T-helper 17 cell (primary cell): ENCODE measurements at places on chromosomes 2 and 18.
A peak's percentile ranks its signal among the peaks of the same experiment; 100 is the strongest.

DNA sequence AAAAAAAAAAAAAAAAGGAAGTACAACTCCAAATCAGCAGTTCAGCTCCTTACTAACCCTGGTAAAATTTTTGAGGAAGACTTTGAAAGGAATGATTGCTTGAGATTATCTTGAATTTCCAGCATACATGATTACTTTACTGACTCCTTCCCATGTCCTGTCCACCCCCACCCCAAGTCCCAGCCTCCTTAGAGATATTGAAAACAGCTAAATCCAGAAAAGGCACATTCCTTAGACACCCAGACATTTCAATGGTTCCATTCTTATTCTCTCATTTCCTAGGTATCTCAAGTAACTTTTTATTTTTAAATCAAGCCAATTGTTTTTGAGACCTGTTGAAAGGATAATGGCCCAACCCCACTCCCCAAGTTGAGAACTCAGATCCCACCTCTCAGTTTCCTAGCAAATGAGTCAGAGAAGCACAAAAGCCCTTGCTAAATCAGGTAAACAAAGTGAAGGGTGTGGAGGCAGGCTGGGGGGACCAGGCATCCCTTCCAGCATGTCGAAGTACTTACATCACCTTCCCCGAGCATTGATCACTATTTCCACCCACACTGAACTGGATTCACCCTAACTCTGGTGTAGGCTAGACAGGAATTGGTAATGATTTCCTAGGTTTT lies 95.4 kb upstream of the FZD7 start:
- peaks cover 33% of the 10 kb centered on the region for H3K27me3 ChIP-seq
- no peak overlapping the region for H3K4me3 ChIP-seq
- no peak for DNase-seq
- H3K27ac ChIP-seq = no peak overlapping the region

DNA sequence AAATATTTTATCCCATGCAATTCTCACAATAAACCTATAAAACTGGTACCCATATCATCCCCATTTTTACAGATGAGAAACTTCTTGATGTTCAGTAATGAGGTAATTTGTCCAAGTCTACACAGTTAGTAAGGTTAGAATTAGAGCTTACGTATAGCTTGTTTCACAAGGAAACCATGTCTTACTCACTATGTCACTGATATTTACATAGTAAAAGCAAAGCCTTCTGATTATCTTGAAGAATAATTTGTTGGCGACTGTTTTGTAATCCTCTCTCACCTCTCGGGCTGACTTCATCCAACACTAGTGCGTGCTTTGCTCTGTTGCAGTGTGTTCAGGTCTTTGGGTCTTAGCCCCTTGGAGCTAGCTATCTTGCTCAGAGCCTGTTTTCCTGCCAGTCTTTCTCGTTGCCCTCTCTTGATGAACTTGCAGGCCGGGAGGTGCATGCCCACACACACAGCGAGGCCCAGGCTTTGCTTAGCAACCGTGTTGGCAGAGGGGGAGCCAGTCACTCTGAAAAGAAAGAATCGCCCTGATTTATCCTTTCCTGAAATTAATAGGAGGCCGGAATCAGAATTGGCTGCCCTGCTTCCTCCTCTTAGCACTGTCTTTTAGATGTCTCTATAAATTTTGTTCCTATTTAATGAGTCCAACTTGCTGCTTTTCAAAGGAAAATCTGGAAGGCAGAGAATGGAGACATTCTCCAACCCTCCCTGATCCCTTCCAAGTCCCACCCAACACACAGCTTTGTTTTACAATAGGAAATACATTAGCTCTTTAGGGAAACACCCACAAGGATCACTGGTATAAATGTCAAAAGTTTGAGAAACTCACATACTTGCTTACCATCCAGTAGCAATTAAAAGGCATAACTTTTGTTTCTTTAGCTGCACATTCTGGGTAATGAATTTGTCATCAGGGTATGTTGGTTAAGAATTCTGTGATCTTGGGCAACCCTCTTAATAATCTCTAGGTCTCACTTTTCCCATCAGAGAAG lies 97.6 kb upstream of the SEC11C start:
- DNase-seq = no peak
- H3K36me3 ChIP-seq = peaks cover 2% of the 10 kb centered on the region
- H3K27ac ChIP-seq = no peak overlapping the region
- H3K27me3 ChIP-seq = peaks cover 35% of the 10 kb centered on the region
- no peak overlapping the region for H3K4me3 ChIP-seq
- peaks cover 2% of the 10 kb centered on the region for H3K4me1 ChIP-seq

- peaks cover 4% of the 10 kb centered on the region for H3K4me1 ChIP-seq
- no peak overlapping the region for H3K4me3 ChIP-seq
These were observed 99.7 kb upstream of the CAVIN2 start for GRCh38 chr2:191946471-191947182.

DNA sequence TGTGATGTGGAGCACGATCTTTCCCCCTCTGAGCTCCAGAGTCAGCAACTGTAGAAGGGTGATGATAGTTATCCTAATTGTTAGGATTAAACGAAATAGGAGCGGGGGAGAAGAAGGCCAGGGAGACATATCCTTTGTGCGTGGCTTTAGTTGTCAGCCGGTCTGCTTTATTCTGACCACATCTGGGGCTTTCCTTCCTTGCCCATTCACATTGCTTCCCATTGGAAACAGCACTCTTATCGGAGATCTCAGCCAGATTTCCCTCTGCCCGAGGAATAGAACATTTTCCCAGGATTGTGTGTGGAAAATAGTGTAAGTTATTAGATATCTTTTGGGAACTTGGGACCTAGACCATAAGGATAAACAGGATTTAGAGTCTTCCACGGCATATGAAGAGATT lies 1.5 kb downstream of the RALB start:
- H3K4me1 ChIP-seq = peaks cover 59% of the 10 kb centered on the region
- peaks cover 8% of the 10 kb centered on the region for H3K36me3 ChIP-seq
- DNase-seq = no peak
- peak overlapping the region; percentile 61 for H3K27ac ChIP-seq
- peaks cover 9% of the 10 kb centered on the region for H3K27me3 ChIP-seq
- peak overlapping the region; percentile 100 for H3K4me3 ChIP-seq

GRCh38 chr2:32119161-32119560 lies 46.5 kb upstream of the SLC30A6 start:
- peaks cover 9% of the 10 kb centered on the region for H3K4me1 ChIP-seq
- no peak overlapping the region for H3K27ac ChIP-seq
- H3K4me3 ChIP-seq = no peak overlapping the region
- DNase-seq = no peak

GRCh38 chr2:217431577-217432269 lies 571.1 kb downstream of the TNS1 start:
- no peaks in the 10 kb centered on the region for H3K4me1 ChIP-seq
- DNase-seq = no peak
- H3K27ac ChIP-seq = no peak overlapping the region
- no peak overlapping the region for H3K4me3 ChIP-seq

GRCh38 chr2:168566974-168567665 lies 111.0 kb downstream of the CERS6 start:
- peaks cover 10% of the 10 kb centered on the region for H3K4me1 ChIP-seq
- no peak for DNase-seq
- H3K36me3 ChIP-seq = peaks cover 4% of the 10 kb centered on the region
- H3K27me3 ChIP-seq = no peaks in the 10 kb centered on the region

- peak overlapping the region; percentile 29 for H3K27ac ChIP-seq
- peaks cover 16% of the 10 kb centered on the region for H3K27me3 ChIP-seq
- no peak for DNase-seq
- H3K4me3 ChIP-seq = no peak overlapping the region
- H3K4me1 ChIP-seq = no peaks in the 10 kb centered on the region
- no peaks in the 10 kb centered on the region for H3K36me3 ChIP-seq
These were observed 68.1 kb downstream of the RBM43 start for GRCh38 chr2:151193576-151193975.

DNA sequence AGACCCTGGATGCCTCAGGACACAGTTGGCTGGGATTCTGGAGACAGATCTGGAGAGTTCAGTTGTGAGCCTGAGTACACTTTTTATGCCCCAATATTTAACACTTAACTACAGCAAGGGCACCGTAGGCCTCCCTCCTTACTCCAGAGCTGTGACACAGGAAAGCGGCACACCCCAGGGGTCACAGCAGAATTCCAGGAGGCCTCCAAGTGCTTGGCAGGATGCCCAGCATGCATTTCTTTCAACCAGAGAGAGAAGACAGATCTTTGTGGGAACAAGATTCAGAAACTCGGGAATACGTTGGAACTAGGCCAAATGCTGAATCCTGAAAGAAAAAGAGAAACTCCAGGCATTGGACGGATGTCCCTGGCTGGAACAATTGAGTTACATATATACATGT lies 199.2 kb upstream of the NT5C1B start:
- H3K27me3 ChIP-seq = no peaks in the 10 kb centered on the region
- H3K36me3 ChIP-seq = peaks cover 7% of the 10 kb centered on the region
- H3K4me1 ChIP-seq = no peaks in the 10 kb centered on the region
- DNase-seq = no peak
- H3K4me3 ChIP-seq = no peak overlapping the region

DNA sequence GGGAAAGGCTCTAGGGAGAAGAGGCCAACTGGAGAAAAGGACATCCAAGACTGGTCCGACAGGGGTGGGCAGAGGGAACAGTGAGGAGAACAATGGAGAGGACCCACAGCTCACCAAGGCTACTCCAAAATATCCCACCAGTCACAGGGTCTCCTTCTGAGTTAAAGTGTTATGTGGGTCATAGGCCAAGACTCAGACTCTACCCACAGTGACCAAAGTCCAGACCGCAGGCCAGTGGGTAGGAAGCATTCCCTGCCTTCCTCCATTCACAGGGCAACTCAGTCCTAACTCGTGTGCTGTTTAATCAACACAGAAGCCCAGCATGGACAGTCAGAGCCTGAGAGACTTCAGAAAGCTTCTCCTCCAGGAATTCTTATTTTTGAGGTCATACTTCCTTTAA lies 260.6 kb downstream of the SMAD2 start:
- no peak overlapping the region for H3K4me3 ChIP-seq
- peaks cover 25% of the 10 kb centered on the region for H3K27me3 ChIP-seq
- H3K36me3 ChIP-seq = peaks cover 2% of the 10 kb centered on the region

DNA sequence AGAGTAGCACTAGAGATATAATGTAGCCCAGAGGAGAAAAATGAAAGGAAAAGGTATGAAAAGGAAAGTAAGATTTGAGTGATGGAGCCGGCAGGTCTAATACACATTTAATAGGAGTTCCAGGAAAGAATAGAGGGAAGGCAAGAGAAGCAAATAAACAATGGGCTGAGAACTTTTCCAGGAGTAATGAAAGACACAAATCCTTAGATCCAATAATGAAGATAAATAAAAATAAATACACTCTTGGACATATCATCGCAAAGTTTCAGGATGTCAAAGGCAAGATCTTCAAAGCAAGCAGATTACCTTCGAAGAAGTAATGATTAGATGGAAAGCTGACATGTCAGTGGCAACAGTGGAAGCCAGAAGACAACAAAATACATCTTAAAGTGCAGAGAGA lies 102.0 kb upstream of the YWHAQ start:
- H3K27ac ChIP-seq = peak overlapping the region; percentile 57
- no peaks in the 10 kb centered on the region for H3K36me3 ChIP-seq
- H3K27me3 ChIP-seq = no peaks in the 10 kb centered on the region

- no peak for DNase-seq
- H3K4me3 ChIP-seq = no peak overlapping the region
- no peak overlapping the region for H3K27ac ChIP-seq
- no peaks in the 10 kb centered on the region for H3K27me3 ChIP-seq
- H3K4me1 ChIP-seq = peaks cover 15% of the 10 kb centered on the region
These were observed 41.1 kb downstream of the MBD2 start for GRCh38 chr18:54183390-54183789.

DNA sequence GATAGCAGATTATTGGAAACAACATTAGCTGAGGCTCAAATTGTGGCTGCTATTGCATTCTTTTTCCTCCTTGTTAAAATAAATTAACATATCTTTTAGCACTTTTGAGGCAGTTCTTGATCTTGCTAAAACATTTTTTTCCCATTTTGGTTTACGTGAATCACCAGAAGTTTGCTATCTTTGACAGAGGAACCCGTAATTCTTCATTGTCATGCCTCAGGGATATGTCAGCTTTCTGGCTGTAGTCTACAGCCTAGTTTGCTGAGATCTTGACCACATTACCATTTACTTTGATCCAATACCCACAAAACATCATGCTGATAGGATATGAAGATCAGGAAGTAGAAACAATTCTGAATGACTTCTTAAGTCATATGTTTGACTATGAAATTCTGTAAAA lies 25.1 kb upstream of the FANCL start:
- no peak overlapping the region for H3K4me3 ChIP-seq
- H3K36me3 ChIP-seq = peaks cover 3% of the 10 kb centered on the region
- H3K4me1 ChIP-seq = no peaks in the 10 kb centered on the region
- no peak for DNase-seq
- no peak overlapping the region for H3K27ac ChIP-seq
- no peaks in the 10 kb centered on the region for H3K27me3 ChIP-seq

DNA sequence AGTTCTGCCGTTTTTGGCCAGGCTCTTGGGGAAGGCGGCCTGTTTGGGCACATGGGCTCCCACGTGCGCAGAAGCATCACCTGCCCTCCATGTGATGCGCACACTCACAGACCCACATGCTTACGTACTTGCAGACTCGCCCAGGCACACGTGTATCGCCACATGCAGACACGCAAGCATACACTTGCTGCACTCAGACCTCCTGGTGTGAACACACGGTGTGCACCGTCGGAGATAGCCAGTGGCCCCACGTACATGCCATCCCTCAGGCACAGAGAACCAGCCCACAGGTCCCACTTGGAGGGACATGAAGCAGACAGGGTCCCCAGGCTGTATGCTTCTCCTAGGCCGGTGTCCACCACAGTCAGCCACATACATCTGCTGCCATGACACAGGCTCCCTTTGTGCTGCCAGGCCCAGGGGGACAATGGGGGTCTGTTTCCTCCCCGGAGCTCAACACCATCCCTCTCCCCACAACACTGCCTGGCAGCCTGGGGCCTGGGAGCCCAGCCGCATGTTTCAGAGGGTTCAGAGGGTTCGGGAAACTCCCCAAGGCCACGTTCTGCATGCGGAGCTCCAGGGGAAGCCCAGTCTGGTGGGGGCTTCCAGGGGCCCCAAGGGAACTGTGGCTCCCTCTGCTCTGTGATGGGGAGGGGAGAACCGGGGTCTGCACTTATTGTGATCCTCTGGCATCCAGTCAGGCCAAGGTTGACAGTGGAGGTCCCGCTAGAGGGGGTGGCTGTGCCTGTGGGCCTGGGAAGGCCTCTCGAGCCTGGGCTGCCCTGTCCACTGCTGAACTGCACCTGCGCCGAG lies 208.1 kb upstream of the HAAO start:
- no peak for DNase-seq
- peaks cover 18% of the 10 kb centered on the region for H3K27me3 ChIP-seq
- H3K4me1 ChIP-seq = no peaks in the 10 kb centered on the region

DNA sequence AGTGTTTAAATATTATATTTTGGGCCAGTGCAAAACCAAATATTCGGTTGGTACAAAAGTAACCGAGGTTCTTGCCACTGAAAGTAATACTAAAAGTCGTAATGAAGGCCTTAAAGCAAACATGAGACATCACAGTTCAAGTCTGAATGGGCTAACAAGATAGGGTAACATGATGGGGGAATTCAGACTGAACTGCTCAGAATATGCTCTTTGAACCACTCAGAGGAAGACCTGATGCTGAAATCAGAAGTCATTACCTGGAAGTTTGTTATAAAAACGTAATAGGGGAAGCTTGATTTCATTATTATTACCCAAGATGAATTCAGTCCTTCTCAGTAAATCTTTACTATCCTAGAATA lies 26.6 kb downstream of the CDKL4 start:
- H3K4me1 ChIP-seq = peaks cover 46% of the 10 kb centered on the region
- H3K36me3 ChIP-seq = peaks cover 2% of the 10 kb centered on the region
- peak overlapping the region; percentile 93 for H3K27ac ChIP-seq
- H3K4me3 ChIP-seq = peak overlapping the region; percentile 84
- no peaks in the 10 kb centered on the region for H3K27me3 ChIP-seq
- DNase-seq = no peak

- no peak overlapping the region for H3K4me3 ChIP-seq
- no peak overlapping the region for H3K27ac ChIP-seq
- no peak for DNase-seq
- no peaks in the 10 kb centered on the region for H3K36me3 ChIP-seq
- no peaks in the 10 kb centered on the region for H3K4me1 ChIP-seq
- H3K27me3 ChIP-seq = no peaks in the 10 kb centered on the region
These were observed 262.4 kb downstream of the MEIS1 start for GRCh38 chr2:66697366-66697765.
